ENCODE measurements at places on chromosomes 3 and 15.

DNA sequence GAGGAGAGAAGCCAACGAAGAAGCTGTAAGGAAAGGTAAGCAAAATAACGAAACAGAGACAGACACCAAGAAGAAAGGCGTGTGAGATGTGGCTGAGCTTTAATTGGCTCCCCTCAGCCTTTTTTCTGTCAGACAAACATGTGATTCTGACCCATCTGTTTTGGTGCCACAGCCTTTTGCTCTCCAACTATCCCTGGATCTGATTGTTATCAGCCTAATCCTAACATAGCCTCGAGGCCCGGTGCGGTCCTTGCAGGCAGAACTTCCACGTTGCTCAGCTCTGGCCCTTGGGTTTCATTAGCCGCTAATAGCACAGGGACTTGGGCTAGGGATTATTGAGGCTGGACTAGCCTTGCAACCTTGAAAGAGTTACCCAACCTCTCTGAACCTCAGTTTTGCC lies 57.9 kb upstream of the CACNA2D3 start:
- DNase-seq: no peak

DNA sequence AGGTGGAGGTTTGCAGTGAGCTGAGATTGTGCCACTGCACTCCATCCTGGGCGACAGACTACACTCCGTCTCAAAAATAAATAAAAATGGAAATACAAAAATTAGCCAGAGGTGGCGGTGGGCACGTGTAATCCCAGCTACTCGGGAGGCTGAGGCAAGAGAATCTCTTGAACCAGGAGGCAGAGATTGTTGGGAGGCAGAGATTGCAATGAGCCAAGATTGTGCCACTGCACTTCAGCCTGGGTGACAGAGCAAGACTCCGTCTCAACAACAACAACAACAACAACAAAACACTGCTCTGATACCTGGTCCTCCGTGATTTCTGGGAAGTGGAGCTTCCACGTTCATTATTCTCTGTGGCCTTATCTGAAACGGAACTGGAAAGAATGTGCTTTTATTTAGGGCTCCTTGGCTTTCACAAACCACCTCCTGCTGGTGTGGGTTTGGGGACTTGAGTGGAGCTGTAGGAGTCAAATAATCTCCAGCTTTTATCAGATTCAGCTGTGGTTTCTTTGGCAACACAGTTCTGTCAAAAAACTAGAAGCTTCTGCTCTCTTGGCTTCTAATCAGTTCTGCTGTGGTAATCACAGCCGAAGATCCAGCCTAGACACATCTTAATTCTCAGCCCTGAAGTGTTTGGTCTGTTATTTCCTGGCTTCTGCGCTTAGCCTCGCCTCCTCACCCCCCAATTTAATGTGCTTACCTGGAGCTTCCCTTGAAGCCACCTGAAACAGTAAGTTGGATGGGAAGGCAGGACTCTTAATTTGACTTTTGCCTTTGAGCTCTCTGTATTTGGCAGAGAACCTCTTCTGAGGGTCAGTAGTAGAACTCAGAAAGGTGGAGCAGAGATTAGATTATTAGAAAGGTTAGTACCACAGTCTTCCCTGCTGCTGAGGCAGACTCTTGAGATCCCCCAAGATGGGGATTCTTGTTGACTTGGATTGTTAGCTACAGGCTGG lies 21.4 kb downstream of the IRAK2 start:
- DNase-seq: peak; percentile 43

- DNase-seq: no peak
Observed at GRCh38 chr15:74504836-74505235, 36.2 kb upstream of the ARID3B start.

- no peak for DNase-seq
Observed at GRCh38 chr3:52380023-52380422, 63.9 kb downstream of the DNAH1 start.

- no peak for DNase-seq
Observed at GRCh38 chr15:68584756-68585573, 6.2 kb downstream of the CORO2B start.

- no peak for DNase-seq
Observed at GRCh38 chr3:149523512-149524299, 49.2 kb downstream of the TM4SF4 start.

GRCh38 chr15:93052090-93052879 lies 36.7 kb downstream of the RGMA start:
- no peak for DNase-seq

- no peak for DNase-seq
Observed at GRCh38 chr3:144128108-144128892, 156.7 kb downstream of the DIPK2A start.

DNA sequence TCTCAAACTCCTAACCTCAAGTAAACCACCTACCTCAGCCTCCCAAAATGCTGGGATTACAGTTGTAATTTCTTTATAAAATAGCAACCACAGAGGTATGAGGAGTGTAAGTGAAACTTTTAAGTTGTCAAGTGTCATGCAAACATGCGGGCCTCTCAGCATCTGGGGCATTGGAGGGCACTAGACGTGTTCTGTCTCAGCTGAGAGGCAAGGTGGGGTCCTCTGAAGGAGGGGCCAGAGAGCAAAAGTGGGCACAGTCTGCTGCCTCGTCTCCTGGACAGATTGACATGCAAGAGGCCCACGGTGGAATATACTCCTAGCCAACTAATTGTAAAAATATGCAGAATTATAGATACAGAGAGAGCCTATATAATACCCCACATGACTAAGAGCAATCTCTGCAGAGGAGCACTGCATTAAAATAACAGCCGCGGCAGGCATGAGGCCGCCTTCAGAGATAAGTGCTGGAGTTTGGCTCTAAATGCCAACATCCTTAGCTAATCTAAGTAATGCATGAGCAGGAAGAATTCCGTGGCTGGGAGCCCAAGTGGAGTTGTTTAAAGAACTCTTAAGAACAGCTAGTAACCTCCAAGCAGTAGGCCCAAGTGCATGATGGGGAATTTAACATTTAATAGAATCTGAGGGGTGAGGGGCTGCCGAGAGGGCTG lies 87.8 kb upstream of the RNU6-1 start:
- DNase-seq: no peak

GRCh38 chr3:136149667-136150066 lies 46.5 kb downstream of the MSL2 start:
- no peak for DNase-seq

GRCh38 chr3:110568246-110568645 lies 503.4 kb upstream of the NECTIN3 start:
- DNase-seq: no peak

- no peak for DNase-seq
Observed at GRCh38 chr3:53162672-53163443, 1.8 kb downstream of the PRKCD start.

DNA sequence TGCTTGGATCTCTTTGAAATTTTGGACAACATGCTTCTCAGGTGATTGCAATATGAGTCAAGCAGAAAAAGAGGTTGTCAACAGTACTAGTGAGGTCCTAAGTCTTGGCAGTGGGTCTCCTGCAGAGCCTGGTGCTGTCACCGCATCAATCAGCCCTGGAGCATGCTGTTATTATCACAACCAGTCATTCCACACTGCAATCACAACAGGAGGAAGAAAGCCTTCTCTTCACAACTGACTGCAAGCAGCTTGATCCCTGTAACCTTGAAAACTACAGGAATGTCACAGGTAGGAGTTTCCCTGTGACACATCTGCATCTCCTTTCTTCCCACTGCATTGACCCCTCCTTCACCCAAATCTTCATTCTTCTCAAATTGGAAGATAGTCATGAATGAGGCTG lies 451.1 kb upstream of the ATP11B start:
- DNase-seq: no peak

- no peak for DNase-seq
Observed at GRCh38 chr15:47412136-47412535, 305.2 kb upstream of the SEMA6D start.

GRCh38 chr3:11570789-11571495 lies 72.8 kb downstream of the VGLL4 start:
- no peak for DNase-seq

DNA sequence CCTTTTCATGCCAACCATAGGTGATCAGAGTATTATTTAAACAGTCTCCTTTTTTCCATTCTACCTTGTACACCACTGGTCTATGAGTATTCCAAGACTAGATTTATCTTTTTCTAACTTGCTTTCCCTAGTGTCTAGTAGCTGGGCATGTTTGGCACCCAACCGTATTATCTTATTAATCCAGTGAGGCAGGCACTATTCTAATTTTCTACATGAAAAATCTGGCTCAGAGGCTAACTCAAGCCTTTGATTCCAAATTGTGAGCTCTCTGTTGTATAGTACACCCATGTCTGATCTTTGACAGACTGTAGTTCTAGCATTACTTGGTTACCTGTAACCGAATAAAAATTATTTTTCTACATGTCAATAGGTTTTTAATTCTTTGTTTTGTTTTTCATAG lies 76.7 kb upstream of the PLXND1 start:
- no peak for DNase-seq

GRCh38 chr3:32885283-32885901 lies 66.1 kb upstream of the CCR4 start:
- DNase-seq: no peak

DNA sequence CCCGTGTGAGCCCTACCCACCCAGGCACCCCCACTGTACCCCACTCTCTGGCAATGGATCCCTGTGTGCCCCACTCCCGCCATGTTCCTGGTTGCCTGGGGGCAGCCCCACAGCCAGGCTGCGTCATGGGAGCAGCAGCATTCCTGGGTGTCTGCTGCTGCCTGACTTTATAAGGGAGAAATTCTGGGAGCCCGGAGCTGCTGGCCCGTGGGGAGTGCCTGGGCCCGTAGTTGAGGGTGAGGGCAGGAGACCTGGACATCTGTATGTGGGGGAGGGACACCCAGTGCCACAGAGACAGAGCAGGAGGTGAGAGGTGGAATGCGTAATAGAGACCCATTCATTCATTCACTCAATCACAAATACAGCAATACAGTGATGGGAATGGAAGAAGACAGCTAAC lies 15.1 kb downstream of the CSPG4 start:
- no peak for DNase-seq

GRCh38 chr3:8336456-8336855 lies 165.2 kb upstream of the LMCD1 start:
- DNase-seq: no peak

- DNase-seq: peak; percentile 40
Observed at GRCh38 chr3:19885468-19885867, 48.5 kb downstream of the EFHB start.

GRCh38 chr3:22245811-22246583 lies 495.0 kb upstream of the ZNF385D start:
- no peak for DNase-seq

- DNase-seq: no peak
Observed at GRCh38 chr3:13878281-13879101, 1.4 kb downstream of the WNT7A start.

DNA sequence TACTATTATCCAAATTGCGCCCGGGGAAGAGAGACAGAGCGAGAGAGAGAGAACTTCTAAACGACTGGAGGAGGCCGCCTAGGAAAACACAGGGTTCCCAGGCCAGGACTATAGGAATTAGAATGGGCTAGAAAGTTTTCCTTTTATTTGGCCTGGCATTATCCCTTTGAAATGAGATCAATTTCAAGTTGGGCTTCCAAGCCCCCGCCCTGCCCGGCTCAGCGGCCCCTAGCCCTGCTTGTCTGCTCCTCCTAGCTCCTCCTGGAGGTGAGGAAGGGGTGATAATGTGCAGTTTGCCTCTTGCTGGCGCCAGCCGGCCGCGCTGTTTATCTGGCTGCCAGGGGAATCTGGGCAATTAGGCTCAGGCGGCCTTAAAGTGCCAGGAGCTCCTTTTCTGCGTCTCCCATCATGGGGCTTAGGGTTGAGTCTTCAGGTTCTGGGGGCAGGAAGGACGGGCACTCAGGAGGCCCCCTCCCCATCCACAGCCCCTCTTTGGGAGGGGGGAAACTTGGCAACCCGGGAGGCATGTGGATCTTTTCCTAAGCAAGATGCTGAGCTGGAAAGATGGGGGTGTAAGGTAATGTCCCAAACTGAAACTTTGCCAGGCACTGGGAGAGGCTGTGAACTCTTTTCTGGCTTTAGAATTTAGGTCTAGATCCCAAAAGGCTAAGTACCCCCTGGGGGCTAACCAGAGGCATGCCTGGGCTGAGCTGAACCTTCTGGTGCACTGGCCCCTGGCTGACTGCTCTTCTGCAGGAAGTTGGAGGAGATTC lies 5.5 kb downstream of the SMAD6 start:
- no peak for DNase-seq

- no peak for DNase-seq
Observed at GRCh38 chr3:122982216-122983185, 45.1 kb downstream of the SEMA5B start.

- no peak for DNase-seq
Observed at GRCh38 chr3:94616833-94617232, 554.0 kb downstream of the NSUN3 start.
